ENCODE measurements at places on chromosomes 7 and 10. TPM values are rescaled to one million over a fixed set of nuclear protein-coding genes. Genes with fewer than 3 reads are reported as not detected.

Gene CHAT
- total RNA-seq = not detected

Gene AKR1D1
- total RNA-seq = not detected

Gene SPRN
- not detected for total RNA-seq

Gene BAMBI
- 24.3 TPM for total RNA-seq

Gene PAPOLB
- under 0.01 TPM for total RNA-seq

Gene BTBD16
- 0.07 TPM for total RNA-seq

Gene CUZD1
- total RNA-seq = 0.93 TPM

Gene EPDR1
- 13.3 TPM for total RNA-seq

Gene ZFAND4
- total RNA-seq = 10.0 TPM

Gene PRTFDC1
- total RNA-seq = 2.1 TPM

Gene A1CF
- not detected for total RNA-seq

Gene ATP6V0A4
- total RNA-seq = 0.07 TPM

Gene MET
- total RNA-seq = 276 TPM

Gene CACNB2
- not detected for total RNA-seq

Gene ADRA2A
- not detected for total RNA-seq

Gene MRLN
- not detected for total RNA-seq

Gene PHYH
- total RNA-seq = 7.9 TPM

Gene ACTR1A
- 69.7 TPM for total RNA-seq

Gene ANKIB1
- 65.9 TPM for total RNA-seq

Gene HGF
- not detected for total RNA-seq

Gene LANCL2
- 8.2 TPM for total RNA-seq

Gene KIF11
- total RNA-seq = 1.4 TPM

Gene ZNF488
- under 0.01 TPM for total RNA-seq

Gene LIPJ
- total RNA-seq = under 0.01 TPM

Gene PHF14
- 19.5 TPM for total RNA-seq

Gene NPTX2
- total RNA-seq = under 0.01 TPM

Gene STOX1
- under 0.01 TPM for total RNA-seq

Gene PPP2R2D
- 35.5 TPM for total RNA-seq

Gene MOGAT3
- not detected for total RNA-seq

Gene LOXL4
- 2.0 TPM for total RNA-seq

Gene RET
- 0.68 TPM for total RNA-seq

Gene GNAT3
- not detected for total RNA-seq

Gene ARHGEF35
- total RNA-seq = 27.1 TPM

Gene CEP55
- total RNA-seq = 1.0 TPM

Gene FRMPD2
- under 0.01 TPM for total RNA-seq

Gene SUN3
- 1.4 TPM for total RNA-seq

Gene H2BK1
- total RNA-seq = not detected

Gene VPS50
- total RNA-seq = 33.5 TPM

Gene POM121C
- total RNA-seq = 7.2 TPM

Gene EMX2
- not detected for total RNA-seq

Gene GIMAP1
- not detected for total RNA-seq

Gene RBM28
- 32.3 TPM for total RNA-seq

Gene SEPHS1
- total RNA-seq = 34.8 TPM

Gene SFRP5
- not detected for total RNA-seq

Gene CTAGE8
- 7.2 TPM for total RNA-seq

Gene HTR5A
- not detected for total RNA-seq

Gene PKD2L1
- not detected for total RNA-seq

Gene ARMH3
- 17.8 TPM for total RNA-seq

Gene SLC29A4
- total RNA-seq = 12.3 TPM

Gene IMMP2L
- 28.2 TPM for total RNA-seq

Data from nasal cavity respiratory epithelium epithelial cell of viscerocranial mucosa (primary cell).